Cortex of kidney (tissue), 1 donor: ENCODE measurements at places on chromosomes 3 and 15.

DNA sequence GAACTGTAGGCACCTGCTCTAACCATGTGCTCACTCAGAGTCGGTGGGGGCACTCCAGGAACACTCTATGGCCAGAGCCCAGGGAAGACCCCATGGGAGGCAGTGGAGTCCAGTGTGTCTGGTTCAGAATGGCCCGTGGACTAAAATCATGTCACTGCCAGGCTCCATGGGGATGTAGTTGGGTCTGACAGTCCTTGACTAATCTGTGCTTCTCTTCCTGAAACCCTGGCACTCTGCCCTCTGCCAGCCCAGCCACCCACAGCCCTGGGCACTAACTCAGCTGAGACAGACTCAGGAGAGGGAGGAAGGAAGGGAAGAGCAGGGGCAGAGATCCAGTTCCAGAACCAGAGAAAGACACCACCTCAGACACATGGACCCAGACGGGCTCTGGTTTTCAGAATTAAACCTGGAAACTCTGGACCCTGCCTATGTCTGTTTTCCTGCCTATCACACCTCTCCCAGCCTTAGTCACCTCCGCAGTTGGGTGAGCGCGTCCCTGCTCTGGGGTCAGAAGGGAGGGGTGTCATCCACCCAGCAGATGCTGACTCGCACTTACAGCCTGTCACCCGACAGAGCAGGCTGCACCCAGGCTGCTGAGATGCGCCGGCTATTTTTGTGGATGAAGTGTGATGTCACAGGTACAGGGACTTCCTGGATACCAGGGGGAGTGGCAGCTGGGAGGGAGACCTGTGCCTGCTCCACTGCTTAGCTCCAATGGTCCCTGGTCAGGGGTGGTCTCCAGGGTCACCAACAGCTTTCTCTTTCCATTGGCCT lies 56.8 kb upstream of the INSYN1 start:
- no peak for DNase-seq

- DNase-seq: no peak
Measured at GRCh38 chr3:66019896-66020295, 18.8 kb downstream of the MAGI1 start.

- DNase-seq: no peak
Measured at GRCh38 chr3:14222900-14223594, 44.4 kb downstream of the LSM3 start.

DNA sequence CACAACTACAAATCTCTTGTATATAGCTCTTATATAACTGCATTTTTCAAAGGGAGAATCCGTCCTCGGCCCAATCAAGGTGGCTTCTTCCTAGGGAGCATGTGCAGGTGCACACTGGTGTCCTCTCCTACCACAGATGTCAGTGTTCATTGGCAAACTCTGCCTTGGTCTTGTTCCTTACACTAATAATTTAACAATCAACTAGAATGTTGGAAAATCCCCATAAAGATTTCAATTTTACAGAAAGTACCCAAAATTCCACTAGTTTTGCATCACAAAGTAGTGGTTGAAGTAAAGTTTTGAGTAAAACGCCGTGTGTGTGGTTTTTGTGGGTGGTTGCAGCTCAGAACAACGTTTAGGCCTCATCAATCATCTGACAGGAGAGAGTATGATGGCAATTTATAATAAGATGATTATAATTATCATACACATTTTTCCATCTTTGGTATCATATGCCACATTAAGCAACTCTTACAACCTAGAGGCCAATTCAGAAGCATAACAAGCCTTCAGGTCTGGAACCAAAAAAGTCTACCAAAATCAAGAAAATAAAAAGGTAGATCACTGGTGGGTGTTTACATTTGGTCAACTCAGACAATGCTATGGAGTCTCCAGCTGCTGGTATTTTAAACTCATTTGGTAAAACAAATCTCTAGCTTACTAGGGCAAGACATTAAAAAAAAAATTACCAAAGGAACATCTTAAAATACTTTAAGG lies 128.9 kb upstream of the BHLHE40 start:
- no peak for DNase-seq

- DNase-seq: no peak
Measured at GRCh38 chr15:70088455-70088854, 9.3 kb downstream of the TLE3 start.

- no peak for DNase-seq
Measured at GRCh38 chr3:148077318-148077923, 620.3 kb upstream of the AGTR1 start.

DNA sequence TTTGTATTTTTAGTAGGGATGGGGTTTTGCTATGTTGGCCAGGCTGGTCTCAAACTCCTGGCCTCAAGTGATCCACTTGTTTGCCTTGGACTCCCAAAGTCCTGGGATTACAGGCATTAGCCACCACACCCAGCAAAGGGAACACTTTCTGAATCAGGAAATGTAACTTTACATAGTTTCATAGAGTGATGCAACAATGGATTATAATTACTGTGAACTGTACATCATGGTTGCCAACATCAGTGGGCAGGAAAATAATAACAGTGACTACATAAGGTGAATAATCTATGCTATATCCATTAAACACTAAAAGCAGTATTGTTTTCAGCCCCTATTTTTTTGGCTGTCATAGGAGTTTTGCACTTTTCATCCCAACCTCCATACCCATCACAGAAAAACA lies 5.0 kb upstream of the KPNA1 start:
- no peak for DNase-seq

GRCh38 chr3:150545419-150546225 lies 674 bp downstream of the SERP1 start:
- no peak for DNase-seq

- DNase-seq: no peak
Measured at GRCh38 chr15:40957581-40958051, 4.3 kb downstream of the CHAC1 start.

- no peak for DNase-seq
Measured at GRCh38 chr3:156371701-156372100, 183.2 kb downstream of the SSR3 start.

DNA sequence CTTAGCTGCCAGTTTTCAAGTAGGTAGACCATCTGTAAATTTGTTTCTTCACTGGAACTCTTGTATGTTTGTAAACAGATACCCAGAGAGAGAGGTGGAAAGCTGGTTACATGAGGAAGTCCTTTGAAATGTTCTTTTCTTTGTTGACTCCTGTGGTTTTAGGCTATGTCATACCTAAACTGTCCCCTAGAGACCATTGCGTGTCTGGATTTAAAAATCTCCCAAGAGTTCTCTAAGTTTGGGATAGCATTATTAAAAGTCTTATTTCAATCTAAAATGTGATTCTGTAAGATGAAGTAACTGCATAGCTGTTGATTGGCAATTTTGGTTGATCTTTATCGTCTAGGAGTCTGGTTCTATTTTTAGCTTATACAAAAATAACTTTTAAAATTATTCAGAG lies 127.2 kb downstream of the GHSR start:
- no peak for DNase-seq

DNA sequence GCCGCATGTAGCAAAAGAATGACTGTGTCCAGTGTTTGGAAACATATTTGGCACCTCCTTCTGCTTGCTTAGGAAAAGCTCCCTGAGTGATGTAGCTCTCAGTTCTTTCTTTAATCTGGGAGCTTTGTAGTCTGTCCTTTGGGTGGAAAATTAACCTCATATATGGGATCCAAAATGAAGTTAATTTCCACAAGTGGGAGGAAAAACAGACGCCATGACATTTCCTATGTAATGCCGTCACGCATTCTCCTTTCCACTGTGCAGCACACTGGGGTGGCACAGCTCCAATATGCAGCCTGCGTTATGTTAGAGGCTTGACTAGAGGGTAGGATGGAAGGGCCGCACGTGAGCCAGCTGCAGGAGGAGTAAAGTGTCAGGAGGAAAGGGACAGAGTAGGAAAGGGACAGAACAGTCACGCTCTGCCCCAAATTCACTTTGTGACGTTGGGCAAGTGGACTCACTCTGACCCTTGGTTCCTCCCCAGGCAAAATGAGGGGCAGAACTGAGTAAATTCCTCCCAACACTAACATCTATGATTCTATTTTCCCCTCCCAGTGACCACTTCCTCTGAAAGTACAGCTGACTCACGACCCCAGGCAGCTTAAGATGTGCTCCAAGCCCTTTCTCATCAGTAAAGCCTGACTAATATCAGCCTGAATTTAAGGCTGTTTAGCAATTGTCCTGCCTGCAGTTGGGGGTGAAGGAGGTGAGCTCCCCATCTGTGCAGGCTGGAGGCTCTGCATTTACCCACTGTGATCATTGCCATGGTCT lies 176.5 kb upstream of the PFN2 start:
- DNase-seq: no peak

DNA sequence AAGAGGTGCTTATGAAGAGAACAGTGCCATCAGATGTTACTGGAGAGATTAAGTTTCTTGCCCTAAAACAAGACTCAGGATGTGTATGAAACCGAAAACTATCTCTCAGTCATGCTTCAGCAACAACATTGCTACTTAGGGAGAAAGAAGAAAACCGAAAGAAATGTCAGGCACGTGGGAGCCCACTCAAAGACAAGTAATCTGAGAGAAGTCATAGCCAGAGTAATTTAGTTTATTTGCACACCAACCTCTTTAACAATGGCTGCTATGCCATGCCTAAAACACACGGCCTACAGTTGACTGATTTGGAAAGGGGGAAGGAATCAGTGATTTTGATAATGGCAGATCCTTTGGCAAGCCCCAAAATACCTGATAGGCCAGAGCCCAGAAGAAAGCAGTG lies 162.9 kb downstream of the TIGIT start:
- no peak for DNase-seq

- DNase-seq: no peak
Measured at GRCh38 chr15:95629503-95630168, 700.9 kb upstream of the NR2F2 start.

GRCh38 chr3:129766135-129766534 lies 127.4 kb downstream of the TMCC1 start:
- no peak for DNase-seq

DNA sequence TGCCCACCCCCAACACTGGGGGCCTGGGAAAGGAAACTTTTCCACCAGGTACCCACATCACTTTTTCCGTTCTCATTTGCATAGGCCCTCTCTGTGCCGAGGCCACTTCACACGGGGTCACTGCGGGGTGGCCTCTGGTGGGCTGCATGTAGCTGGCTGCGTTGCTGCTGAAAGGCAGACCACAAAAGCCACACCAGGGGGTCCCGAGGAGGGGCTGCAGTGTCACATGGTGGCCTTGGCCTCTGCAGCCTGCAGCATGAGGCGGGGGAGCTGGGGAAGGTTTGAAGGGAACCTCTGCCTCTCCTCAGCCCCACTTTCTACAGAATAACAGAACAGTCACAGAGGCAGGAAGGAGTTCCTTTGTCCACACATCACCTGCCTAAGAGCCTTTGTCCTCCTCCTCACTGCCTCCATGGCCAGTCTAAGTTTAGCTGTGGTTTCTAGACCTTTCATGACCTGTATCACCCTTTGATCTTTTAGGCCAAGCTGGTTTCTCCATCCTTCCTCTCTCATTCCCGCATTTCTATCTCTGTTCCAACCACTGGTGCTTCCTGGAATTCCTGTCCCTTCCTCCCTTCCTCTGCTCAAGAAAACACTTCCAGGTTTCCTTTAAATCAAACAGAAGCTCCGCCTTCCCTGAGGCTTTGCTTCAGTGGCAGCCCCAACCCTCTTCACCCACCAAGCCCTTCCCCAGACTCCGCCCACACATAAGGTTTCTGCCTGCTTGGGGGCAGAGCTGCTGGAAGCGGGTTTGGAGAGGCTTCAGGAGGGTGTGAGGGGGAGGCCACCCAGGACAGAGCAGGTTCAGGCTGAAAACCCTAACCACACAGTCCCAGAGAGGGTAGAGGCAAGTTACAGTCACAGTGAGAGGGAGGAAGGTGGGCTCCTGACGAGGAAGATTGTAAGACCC lies 150.7 kb upstream of the TLE3 start:
- DNase-seq: no peak

GRCh38 chr3:46971742-46972141 lies 4.8 kb downstream of the CCDC12 start:
- DNase-seq: no peak

- no peak for DNase-seq
Measured at GRCh38 chr3:136237961-136238649, 12.0 kb upstream of the PCCB start.

GRCh38 chr15:83305704-83306291 lies 21.3 kb upstream of the BNC1 start:
- DNase-seq: no peak

GRCh38 chr15:48766196-48766595 lies 44.7 kb downstream of the CEP152 start:
- no peak for DNase-seq

- DNase-seq: no peak
Measured at GRCh38 chr3:186589856-186590579, 19.5 kb downstream of the DNAJB11 start.

GRCh38 chr15:88089731-88090130 lies 166.8 kb downstream of the NTRK3 start:
- DNase-seq: no peak

DNA sequence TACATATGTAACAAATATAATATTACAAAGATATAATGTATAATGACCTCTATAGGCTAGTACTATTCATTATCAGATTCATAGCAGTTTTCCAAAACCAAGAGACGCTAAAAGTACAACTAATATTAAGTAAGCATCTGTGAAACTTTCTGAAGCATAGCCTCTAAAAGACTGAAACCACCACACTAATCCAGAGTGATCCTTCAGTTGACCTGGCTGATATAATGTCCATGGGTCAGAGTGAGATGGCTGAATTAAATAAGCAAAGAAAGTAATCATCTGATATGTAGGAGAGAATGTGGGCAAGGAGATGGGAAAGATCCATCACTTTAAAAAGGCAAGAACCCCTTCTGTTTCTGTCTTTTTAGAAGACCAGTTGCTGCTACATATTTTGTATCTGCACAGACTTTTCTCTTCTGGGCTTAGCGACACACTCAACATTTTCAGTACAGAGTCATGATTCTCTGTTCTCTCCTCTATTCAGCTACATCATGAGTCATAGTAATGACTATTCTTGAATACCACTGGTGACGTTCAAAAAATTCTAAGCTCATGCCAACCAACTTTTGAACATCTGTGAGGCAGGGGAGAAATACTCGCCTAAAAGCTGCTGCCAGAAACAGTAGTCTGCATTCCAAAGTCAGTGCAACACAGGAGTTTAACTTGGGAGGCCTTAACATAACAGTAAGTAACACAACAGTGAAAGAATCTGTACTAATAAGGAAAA lies 149.6 kb downstream of the MAGI1 start:
- no peak for DNase-seq

DNA sequence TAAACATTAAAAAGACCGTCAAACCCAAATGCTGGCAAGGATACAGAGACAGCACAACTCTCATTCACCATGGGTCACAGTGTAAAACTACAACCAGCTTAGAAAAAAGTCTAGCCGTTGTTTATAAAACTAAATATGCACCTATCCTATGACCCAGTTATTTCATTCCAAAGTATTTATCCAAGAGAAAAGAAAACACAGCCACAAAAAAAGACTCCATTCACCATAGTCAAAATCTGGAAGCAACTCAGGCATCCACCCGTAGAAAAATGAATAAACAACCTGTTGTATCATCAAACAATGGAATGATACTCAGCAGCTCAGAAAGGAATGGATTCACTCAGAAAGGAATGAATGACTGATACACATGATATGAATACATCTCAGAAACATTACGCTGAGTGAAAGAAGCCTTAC lies 28.6 kb downstream of the PLD1 start:
- no peak for DNase-seq
